ENCODE measurements at places on chromosomes 6 and 20.
A peak's percentile ranks its signal among the peaks of the same experiment; 100 is the strongest.

- DNase-seq: peak; percentile 39
Observed at GRCh38 chr6:109718991-109719390, 27.9 kb downstream of the FIG4 start.

GRCh38 chr6:72218125-72218524, 331.8 kb downstream of the RIMS1 start:
- DNase-seq: peak; percentile 44

GRCh38 chr6:72976484-72976883, 248.8 kb downstream of the KHDC1L start:
- DNase-seq: peak; percentile 62

DNA sequence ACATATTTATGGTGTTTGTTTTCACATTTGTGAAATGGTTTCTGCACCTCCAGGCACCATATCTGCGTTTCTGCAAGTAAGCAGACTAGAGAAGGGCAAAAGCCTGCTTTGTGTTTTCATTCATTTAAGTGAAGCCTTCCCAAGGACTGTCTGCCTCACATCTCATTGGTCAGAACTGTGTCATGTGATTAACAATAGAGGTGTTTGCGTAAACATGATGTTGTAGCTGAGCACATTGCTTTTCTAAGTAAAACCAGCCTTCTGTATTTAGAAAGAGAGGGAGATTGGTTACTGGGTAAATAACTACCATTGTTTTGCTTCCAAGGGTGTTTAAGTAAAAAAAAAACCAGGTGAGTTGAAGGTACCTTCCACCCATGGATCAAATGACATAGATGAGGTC, 39.7 kb downstream of the SH3BGRL2 start:
- DNase-seq: no peak

DNA sequence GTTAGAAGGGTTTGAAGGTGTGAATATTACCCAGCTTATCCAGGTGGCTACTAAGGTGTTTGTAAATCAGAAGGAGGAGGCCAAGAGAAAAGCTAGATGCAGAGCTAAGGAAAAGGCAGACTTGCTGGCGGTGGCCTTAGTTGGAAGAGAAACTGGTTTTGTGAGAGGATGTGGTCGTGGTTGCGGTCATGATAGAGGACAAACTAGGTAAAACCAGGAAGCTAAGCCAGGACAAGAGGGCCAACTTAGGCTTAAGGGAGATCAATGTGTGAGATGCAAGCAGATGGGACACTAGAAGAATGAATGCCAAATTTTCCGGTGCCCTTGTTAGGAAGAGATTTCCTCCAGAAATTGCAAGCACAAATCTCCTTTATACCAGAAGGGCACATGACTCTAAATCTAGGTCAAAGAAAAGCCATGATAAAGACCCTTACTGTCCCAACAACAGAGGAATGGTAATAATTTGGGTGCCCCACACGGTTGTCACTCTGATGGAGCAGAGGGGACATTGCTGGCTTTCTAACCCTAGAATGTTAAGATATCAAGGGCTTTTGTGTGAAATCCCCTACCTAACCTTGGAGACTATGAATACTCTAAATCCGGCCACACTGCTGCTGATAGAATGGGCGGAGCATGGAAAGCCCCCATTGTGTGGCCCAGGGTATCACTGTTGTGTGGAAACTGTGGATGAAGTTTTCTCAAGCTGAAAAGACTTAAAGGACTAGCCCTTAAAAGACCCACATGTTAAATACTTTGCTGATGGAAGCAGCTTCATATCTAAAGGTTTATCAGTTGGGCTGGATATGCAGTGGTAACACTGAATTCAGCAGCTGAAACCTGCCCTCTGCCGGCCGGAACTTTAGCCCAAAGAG, 7.8 kb downstream of the IL22RA2 start:
- peak; percentile 18 for DNase-seq

DNA sequence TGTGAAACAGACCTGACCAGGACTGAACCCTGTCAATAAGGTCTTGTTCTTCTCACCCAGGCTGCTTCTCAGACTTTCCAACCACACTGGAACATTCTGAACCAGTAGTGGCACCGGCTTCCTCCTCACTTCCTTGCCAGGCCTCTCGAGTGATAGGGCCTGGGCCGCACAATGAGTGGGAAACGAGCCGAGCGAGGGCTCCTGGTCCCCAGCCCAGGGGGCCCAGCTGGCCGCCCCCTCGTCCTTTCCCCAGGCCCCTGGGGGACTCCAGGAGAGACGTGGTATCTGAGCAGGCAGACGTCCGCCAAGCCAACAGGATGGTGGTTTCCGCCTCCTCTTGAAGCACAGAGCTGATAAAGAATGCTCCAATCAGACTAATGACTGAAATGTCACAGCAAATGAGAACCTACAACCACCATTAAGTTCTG, 117.9 kb downstream of the GMDS start:
- no peak for DNase-seq

DNA sequence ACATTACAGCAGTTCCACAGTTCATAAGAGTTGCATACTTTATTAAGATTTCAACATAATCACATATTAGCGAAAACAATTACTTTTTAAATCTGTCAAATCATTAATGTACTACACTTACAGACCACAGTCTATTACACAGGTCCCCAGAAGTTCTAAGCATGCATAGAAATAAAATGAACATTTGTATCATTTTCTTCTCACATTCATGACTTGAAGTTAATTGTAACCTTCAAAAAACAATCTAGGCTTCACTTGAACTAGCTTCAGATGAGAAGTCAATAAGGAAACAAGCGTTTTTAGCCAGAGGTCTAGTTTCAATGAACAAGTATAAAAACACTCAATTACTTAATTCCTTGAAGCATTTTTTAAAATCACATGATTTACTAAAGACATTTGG, 238.3 kb downstream of the HACE1 start:
- no peak for DNase-seq

DNA sequence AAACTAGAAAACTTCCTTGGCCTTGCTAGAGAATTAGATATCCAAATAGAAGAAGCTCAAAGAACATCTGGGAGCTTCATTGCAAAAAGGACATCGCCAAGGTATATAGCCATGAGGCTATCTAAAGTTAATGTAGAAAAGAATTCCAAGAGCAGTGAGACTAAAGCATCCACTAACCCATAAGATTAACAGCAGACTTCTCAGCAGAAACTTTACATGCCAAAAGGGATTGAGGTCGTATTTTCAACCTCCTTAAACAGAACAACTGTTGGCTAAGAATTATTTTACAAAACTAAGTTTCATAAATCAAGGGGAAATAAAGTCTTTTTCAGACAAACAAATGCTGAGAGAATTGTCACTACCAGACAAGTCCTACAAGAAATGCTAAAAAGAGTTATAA, 149.1 kb upstream of the COL21A1 start:
- DNase-seq: no peak

DNA sequence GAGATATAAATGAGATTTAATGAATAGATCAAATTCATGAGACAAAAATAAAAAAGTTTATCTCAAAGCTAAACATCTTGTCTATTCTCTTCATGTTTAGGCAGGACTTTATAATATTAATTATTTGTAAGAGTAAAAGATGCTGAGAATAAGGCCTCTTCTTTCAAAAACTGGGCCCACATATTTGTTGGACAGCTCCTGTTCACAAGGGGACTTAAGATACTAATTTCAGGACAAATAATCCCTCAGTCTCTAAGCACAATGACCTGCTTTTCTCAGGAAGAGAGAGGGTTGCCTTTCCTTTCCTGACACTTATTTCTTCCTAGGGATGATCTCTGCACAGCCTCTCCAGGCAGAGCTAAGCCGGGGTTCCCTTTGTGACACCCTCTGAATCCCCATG, 43.3 kb downstream of the NOX3 start:
- peak; percentile 43 for DNase-seq

- DNase-seq: peak; percentile 67
Observed at GRCh38 chr6:96878143-96878542, 19.5 kb downstream of the NDUFAF4 start.

GRCh38 chr20:1505361-1505760, 14.1 kb upstream of the SIRPB2 start:
- DNase-seq: peak; percentile 36

GRCh38 chr20:59217794-59218280, 54.2 kb downstream of the ZNF831 start:
- DNase-seq: no peak

GRCh38 chr6:158311193-158311592, 1.1 kb upstream of the TULP4 start:
- DNase-seq: peak; percentile 8

DNA sequence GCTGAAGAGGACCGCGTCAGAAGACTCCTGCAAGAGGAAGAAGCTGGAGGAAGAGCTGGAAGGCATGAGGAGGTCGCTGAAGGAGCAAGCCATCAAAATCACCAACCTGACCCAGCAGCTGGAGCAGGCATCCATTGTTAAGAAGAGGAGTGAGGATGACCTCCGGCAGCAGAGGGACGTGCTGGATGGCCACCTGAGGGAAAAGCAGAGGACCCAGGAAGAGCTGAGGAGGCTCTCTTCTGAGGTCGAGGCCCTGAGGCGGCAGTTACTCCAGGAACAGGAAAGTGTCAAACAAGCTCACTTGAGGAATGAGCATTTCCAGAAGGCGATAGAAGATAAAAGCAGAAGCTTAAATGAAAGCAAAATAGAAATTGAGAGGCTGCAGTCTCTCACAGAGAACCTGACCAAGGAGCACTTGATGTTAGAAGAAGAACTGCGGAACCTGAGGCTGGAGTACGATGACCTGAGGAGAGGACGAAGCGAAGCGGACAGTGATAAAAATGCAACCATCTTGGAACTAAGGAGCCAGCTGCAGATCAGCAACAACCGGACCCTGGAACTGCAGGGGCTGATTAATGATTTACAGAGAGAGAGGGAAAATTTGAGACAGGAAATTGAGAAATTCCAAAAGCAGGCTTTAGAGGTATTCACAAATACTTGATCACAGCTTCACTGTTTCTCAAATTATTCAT, 8.9 kb upstream of the SNRNP48 start:
- no peak for DNase-seq

DNA sequence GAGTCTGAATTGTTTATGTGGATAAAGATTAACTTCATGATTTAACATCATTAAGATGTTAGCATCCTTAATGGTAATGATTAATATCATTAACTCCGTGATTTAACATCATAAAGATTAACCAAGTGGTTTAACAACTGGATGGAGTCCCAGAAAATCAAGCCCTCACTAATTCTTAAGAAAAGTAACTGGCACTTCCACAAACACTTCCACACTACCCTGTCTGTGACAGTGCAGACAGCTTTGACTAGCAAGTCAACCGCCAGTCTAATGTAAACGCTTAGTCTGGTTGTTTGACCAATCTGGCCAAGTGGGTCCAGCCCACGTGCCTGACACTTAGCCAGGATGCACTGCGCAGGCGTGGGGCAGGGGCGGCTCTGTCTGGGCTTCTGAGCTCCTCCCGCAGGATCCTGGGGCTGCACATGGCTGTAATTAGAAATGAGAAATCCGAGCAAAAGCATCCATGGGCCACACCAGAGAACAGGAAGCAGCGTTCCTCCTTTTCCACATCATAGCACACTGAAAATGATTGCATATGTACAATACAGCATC, 424.2 kb downstream of the FOXA2 start:
- DNase-seq: no peak

DNA sequence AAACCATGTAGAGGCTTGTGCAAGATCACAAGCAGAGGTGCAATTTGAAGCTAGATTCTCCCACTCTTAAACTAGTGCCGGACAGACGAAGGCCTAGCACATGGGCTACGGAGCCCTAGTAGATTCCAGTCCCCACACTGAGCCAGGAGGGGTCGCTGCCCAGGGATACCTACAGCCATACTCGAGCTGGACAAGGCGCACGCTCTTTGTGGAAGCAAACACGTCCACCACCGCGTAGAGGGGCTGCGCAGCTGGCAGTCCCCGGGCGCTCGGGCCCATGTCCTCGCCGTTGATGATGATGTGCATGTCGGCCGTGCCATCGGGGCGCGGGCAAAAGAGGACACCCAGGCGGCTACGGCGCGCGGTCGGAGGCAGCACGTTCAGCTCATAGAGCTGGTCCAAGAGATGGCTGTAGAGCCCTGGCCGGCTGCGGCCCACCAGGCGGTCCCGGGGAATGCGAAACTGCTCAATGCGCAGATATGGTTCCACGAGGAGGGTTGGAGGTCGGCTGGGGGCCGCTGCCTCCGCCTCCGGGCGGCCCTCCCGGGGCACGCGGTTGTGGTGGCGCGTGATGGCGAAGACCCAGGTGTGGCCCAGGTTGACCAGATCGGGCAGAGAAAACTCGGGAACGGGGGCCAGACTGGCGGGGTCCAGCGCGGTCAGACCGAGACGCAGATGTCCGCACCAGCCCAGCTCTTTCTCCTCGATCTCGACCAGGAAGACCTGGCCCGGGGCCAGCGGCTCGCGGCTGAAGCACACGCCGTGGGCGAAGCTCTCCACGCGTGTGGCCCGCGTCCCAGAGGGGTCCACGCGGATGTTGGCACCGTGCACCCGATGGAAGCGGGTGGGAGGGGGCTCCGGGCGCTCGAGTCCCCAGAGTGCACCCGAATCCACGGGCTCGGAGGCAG, 677 bp downstream of the NEURL2 start:
- peak; percentile 74 for DNase-seq

- DNase-seq: peak; percentile 25
Observed at GRCh38 chr6:118740372-118740771, 89.0 kb upstream of the CEP85L start.

DNA sequence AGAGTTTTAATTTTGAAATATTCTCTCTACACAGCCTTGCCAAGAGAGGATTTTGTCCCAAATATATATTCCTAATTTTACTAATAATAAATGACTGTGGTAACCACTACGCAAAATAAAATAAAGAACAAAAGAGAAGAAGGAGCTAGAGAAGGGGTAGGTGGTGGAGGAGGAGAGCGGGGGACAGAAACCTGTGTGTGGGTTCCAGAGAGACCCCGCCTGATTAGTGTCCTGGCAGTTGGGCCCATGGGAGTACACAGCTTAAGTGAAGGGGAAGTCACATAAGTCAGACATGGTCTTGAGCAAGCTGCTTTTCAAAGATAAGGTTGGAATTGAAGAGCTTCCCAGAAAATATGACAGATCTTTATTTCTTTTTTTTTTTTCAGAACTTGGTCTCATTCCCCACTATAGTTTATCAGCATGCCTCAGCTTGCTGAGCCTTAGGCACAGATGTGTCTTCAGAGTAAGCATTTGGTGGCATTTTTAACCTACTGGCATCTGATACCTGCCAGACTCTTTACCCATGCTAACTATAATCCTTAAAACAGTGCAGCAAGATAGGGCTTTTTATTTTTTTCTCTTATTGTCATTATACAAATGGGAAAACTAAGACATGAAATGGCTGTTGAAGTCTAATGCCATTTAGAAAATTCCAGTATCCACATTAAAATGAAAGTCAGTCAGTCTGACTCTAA, 9.6 kb upstream of the RHAG start:
- no peak for DNase-seq

GRCh38 chr6:166830891-166831363, 125.4 kb downstream of the RNASET2 start:
- no peak for DNase-seq

All from EH (cell line).